ENCODE measurements at places on chromosomes 2 and 18.

DNA sequence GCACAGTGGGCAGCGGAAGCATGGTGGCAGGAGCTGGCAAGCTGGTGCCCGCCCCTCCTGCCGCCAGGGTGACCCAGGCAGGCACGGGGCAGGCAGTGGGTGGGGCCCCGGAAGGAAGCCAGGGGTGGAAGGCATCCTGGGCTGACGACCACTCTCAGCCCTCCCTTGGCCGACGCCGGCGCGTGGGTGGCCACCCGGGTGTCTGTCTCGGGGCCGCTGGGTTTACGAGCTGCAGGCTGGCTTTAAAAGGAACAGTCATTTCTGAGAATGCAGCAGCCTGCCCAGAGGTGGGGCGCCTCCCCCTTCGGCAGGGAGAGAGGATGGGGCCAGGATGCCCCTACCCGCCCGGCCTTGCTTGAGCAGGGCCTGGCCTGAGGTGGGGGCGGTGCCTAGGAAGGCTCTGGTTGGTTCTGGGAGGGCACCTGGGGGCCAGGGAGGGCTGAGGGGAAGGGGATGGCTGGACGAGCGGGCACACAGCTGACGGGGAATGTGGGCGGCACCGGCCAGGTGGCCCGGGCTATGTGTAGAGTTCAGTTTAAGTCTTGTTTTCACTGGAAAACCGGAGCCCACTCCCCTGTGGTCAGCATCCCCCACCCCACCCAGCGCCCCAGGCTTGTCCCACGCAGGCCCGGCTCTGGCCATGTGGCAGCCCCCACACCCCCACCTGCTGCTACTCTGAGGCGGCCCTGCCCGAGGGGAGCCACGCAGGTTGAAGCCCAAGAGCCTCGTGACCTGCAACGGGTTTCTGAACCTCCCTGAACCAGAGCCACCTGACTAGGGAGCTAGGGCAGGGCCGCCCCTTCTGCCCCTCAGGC is 6.3 kb downstream of the BOK start:
- DNase-seq = no peak

- no peak for DNase-seq
Measured at GRCh38 chr2:196675963-196676362, 36.4 kb downstream of the CCDC150 start.

DNA sequence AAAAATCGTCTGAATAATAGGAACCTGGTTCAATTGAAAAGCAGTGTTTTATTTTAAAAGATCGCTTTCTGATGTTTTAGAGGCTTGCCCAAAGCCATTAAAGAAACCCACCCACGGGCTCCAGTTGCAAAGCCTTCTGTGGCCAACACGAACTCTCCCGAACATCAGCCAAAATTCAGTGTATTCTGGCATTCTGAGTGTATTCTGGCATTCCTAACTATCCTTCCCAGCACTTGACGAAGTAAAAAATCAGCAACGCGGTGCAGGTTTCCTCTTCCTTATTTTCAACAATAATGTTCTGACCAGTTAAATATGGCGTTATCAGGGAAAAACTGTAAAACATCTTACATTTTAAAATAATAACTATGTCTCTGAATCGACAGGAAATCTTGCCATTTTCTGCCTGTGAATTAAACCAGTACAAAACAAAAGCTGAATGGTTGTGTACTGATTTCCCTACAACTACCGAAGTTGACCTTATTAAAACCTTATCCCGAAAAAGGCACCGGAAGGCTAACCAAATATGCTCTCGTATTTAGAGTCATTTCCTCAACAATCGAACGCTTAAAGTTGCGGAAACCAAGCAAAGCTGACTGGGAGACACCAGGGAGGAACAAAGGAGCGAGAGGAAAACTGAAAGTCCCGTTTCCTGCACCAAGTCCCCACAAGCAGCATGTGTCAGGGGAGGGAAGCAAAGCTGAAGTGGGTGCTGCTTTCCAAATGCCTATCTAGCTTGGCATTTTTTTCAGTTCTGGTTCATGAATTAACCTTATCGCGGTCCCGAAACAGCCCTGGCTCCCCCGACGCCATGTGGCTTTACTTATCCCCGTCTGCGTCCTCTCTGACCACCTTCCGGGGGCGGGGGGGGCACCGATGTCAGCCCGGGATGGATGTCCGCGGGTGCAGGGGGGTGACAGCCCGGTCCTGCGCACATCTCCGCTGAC is 44.3 kb downstream of the ZNF516 start:
- no peak for DNase-seq

- no peak for DNase-seq
Measured at GRCh38 chr2:67006373-67006960, 390.7 kb upstream of the ETAA1 start.

DNA sequence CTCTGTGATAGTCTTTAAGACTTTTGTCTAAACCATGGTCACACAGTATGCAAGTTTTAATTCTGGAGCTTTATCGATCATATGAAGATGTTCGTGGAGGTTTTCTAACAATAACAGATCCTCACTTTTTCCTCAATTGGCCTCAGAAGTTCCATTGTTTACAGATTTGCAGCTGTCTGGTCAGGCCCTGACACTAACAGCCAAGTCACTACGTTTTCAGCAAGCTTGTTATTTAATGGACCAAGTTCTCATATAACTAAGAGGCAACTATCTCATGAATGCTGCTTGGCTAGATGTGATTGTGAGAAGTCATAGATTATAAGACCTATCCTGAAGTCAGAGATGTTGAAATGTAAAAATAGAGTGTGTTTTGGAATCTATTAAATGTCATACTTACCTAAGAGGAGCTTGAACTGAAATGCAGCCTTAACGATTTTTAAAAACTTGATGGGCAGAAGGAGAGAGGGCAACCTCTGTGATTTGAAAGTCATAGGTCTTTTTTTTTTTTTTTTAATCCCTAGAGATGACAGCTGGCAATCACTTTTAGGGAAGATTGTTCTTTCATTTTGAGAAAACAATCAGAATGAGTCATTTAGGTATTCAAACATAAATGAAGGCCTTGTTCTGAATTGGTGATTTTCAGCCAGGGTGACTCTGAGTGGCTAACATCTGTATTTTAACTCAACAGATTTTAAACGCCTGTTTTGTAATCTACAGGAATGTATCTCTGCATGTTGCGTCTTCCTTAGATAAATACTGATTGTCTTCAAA is 48.4 kb upstream of the NEMP2 start:
- no peak for DNase-seq

GRCh38 chr2:181290182-181290581 is 167.0 kb upstream of the ITGA4 start:
- DNase-seq = no peak

- no peak for DNase-seq
Measured at GRCh38 chr2:213015387-213016165, 135.8 kb downstream of the IKZF2 start.

- DNase-seq = no peak
Measured at GRCh38 chr2:45229411-45229810, 220.2 kb upstream of the SIX2 start.

- DNase-seq = no peak
Measured at GRCh38 chr2:55302241-55302640, 33.2 kb upstream of the MTIF2 start.

- DNase-seq = no peak
Measured at GRCh38 chr18:9575558-9575957, 38.8 kb downstream of the PPP4R1 start.
